ENCODE measurements at places on chromosomes 16 and 17.

DNA sequence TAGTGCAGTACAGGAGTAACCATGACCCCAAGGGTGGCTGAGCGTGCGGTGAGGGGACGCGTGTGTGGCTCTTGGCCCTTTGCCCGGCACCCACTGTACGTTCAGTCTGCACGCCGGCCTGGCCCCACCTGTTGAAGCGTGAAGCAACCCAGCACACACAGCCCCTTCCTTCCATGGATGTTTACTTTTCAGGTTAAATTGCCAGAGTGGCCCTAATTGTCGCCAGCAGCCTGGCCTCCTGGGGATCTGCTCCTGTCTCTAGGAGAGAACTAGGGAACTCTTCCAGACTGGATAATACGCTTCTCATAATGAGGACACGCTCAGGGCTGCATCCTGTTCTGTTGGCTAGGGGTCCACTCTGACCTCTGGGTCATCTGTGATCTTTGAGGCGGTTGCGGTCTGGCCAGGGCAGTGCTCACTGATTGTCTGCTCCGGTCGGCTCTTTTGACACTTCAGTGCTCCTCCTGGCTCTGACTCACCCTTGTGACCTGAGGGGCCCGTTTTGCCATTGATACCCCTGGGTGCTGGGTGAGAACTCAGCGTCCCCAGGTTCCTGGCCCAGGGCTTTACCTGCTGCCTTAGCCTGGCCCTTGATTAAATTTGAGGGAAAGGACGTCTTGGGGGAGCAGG lies 27.7 kb downstream of the TPSG1 start:
- no peak for DNase-seq

DNA sequence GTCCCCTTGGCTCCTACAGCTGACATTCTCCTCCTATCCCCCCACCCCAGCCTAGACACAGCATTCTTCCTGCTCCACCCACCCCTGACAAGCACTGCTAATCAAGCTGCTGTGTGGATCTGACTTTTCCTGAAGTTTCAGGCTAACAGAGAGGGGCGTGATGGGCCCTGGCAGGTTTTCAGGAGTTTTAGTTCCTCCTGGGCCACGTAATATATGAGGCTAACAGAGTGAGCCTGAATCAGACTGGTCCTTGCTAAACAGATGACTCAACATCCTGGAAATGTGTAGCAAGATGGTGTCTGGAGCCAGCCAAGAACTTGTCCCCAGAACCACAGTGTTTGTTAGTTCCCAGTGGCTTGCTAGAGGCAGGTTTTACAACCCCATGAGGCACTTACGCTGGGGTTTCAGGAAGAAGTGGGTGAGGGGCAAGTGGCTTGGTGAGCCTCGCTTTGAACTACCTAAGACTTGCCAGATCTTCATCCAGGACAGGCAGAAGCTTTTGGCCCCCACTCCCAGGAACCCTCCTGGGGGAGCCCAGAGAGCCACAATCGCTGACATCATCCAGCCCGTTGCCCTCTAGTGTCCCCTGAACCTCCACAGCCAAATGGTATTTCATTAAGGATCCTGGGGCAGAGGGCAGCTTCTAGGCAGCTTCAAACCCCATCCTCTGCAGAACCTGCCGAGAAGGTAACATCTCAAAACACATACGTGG lies 15.9 kb downstream of the TMEM92 start:
- no peak for DNase-seq

- DNase-seq, result no peak
Observed at GRCh38 chr17:42553161-42553818, 567 bp downstream of the HSD17B1 start.

GRCh38 chr17:38709864-38710603 lies 5.0 kb downstream of the MLLT6 start:
- no peak for DNase-seq

DNA sequence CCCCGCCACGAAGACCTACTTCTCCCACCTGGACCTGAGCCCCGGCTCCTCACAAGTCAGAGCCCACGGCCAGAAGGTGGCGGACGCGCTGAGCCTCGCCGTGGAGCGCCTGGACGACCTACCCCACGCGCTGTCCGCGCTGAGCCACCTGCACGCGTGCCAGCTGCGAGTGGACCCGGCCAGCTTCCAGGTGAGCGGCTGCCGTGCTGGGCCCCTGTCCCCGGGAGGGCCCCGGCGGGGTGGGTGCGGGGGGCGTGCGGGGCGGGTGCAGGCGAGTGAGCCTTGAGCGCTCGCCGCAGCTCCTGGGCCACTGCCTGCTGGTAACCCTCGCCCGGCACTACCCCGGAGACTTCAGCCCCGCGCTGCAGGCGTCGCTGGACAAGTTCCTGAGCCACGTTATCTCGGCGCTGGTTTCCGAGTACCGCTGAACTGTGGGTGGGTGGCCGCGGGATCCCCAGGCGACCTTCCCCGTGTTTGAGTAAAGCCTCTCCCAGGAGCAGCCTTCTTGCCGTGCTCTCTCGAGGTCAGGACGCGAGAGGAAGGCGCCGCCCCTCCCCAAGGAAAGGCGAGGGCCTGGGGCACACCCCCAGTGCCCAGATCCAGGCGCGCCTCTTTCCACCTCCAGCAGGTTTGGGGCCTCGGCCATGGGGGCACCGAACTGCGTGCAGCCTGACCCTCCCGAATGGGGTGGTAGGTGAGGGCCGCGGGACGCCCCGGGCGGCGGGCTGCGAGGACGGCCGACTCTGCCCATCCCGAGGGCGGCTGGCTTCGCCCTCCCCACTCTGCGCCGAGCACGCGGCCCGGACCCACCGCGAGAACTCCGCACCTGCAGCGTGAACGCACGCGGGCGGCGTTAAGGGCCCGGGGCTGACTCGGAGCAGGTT lies 664 bp downstream of the HBQ1 start:
- peak; percentile 24 for DNase-seq

- DNase-seq, result peak; percentile 49
Observed at GRCh38 chr16:49559242-49559641, 185.6 kb downstream of the C16orf78 start.

DNA sequence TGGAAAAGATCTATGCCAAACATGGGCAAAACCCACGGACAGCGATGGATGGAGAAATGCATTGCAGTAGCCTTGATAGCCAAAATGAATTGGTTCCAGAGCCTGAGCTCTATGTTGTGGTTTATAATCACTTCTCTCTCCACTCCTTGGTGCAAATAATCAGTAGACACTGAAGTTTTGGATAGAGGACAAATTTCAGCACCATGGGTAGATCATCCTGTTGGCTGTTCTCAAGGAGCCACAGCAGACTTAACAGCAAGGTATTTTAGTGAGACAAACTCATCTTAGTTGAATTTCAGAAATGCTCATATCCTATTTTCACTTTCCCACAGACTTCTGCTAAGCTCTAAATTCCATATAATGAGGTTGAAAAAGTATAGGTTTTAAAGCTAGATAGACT lies 88.3 kb upstream of the CCL1 start:
- no peak for DNase-seq
